ENCODE measurements at places on chromosomes 12 and 14.

- DNase-seq: no peak
These were observed 11.4 kb downstream of the DLGAP5 start for GRCh38 chr14:55180006-55180405.

DNA sequence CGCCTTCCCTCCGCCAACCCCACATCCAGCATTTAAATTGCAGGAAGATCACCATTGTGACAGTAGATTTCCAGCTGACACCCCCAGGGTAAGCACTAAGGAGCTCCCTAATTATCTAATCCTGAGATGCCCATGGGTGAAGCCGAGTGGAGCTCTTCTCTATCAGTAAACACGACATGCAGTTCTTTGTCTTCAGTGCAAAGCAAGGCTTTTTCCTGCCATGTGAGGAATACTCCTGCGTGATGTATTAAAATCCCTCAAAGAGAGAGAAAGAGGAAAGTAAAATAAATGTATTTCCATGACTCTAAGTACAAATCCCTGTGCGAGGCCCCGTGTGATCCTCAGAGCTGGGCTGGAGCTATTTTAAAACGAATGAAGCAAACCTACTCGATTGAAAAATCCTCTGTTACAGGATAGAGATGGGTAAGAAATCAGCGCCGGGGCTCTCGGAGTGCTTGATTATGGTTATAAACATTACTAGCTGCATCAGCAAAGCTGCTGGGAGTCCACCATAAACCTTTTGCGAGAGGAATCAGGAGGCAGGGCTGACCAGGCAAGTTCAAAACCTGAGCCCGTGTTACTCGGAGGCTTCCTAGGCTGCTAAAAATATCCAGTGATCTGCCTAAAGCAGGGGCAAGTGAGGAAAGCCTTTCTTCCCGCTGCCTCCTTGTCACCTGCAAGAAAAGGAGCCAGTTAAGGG, 61.5 kb downstream of the MAP1LC3B2 start:
- DNase-seq: no peak

- DNase-seq: no peak
These were observed 1.7 kb downstream of the KRT79 start for GRCh38 chr12:52832451-52832850.

DNA sequence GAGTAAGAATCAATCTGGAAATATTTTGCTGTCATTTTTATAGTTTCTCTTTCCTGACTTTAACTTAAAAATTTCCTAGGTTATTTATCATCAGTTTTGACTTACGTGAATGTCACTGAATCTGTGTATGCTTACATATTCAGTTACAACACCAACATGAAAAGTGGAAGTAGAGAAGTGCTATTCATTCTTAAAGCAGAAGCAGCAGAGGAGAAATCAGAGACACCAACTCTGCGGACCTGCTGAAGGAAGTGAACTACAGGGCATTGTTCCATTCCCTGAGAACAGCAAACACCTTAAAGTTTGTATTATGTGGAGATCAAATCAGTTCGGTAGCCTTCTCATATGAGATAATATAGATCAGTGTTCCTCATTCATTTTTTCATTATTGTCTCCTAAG, 34.1 kb downstream of the RAD51B start:
- no peak for DNase-seq

DNA sequence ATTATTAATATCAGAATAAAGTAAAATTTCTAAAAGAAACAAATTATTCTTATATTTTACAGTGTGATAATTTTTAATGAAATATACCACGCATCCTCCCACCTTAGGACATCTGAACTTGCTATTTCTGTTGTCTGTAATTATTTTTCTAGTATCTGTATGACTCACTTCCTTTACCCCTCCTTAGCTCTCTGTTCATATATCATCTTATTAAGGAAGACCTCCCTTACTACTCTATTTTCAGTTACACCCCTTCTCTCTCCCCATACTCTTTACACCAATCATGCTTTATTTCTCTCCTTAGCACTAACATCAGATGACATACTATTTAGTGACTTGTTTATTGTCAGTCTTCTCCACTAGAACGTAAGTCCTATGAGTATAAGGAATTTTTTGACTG, 34.2 kb upstream of the C12orf50 start:
- no peak for DNase-seq

GRCh38 chr14:27181333-27181732, 583.5 kb upstream of the NOVA1 start:
- DNase-seq: no peak

Measured in NCI-H1694 treated with DMSO at 0.1 percent for 48 hours (cell line).